ENCODE measurements at places on chromosomes 13 and 19.

- DNase-seq: no peak
Observed at GRCh38 chr19:47658431-47659348, 49.8 kb downstream of the BICRA start.

DNA sequence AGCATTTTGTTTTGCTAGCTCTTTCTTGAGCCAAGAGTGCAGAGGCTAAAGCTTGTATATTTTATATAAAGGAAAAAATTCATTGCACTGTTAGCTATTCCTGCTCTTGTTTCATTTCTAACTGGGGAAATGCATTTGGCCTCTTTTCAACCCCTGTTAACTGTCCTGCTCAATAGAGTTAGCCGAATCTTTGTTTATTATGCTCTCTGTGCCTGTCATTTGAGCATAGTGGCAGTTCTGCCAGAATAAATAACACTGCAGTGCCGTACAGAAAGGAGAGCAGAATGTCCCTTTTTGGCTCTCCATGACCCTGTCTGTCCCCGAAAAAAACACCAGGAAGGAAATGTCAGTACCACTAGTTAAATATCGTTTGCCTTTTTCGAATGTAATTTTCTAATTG is 350.8 kb downstream of the MYO16 start:
- no peak for DNase-seq

GRCh38 chr13:39786091-39786490 is 130.6 kb downstream of the COG6 start:
- no peak for DNase-seq

GRCh38 chr13:94656766-94657165 is 55.1 kb downstream of the GPR180 start:
- no peak for DNase-seq

GRCh38 chr19:48959341-48960239 is 4.9 kb downstream of the BAX start:
- no peak for DNase-seq

- DNase-seq: no peak
Observed at GRCh38 chr19:8635422-8635821, 5.0 kb downstream of the NFILZ start.

GRCh38 chr19:45882652-45883585 is 3.0 kb downstream of the IRF2BP1 start:
- DNase-seq: peak; percentile 68

GRCh38 chr13:75507027-75508001 is 25.3 kb upstream of the TBC1D4 start:
- no peak for DNase-seq

Measured in activated T-cell treated with anti-CD3 and anti-CD28 coated beads for 1 hour (primary cell).